Fibroblast of skin of scalp (primary cell): ENCODE measurements at places on chromosomes 5 and 9.

- DNase-seq = peak; percentile 94
Measured at GRCh38 chr9:92538541-92538940, 2.8 kb upstream of the ECM2 start.

GRCh38 chr9:19127871-19128500 is 694 bp upstream of the PLIN2 start:
- DNase-seq = peak; percentile 50

DNA sequence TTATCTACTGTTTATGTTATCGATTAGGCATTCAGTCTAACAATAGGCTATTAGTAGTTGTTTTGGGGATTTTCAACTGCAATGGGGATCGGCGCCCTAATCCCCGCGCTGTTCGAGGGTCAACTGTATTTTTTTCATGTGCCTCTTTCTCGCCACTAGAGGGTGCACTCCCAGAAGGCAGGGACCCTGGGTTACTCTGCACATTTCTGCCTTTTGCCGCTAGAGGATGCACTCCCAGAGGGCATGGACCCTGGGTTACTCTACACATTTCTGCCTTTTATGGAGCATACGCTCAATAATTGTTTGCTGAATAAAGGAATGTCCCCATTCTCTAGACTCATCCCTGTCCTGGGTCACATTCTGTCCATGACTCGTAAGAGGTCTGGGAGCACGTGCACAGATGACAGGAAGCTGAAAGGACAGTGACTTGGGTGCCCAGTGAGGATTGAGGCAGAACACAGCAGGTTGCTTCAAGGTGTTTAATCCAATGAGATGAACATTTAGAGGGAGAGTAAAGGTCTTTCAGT is 27.9 kb upstream of the RECK start:
- peak; percentile 84 for DNase-seq

GRCh38 chr9:2824564-2824963 is 19.3 kb downstream of the PUM3 start:
- no peak for DNase-seq

- DNase-seq = no peak
Measured at GRCh38 chr9:27866741-27867140, 293.5 kb upstream of the C9orf72 start.
